ENCODE measurements at places on chromosomes 7 and 10. TPM values are rescaled to one million over a fixed set of nuclear protein-coding genes. Genes with fewer than 3 reads are reported as not detected.

Gene CFTR
- not detected for total RNA-seq

Gene LIPJ
- not detected for total RNA-seq

Gene SFTPA1
- total RNA-seq = not detected

Gene TMEM229A
- total RNA-seq = not detected

Gene VAX1
- not detected for total RNA-seq

Gene PDGFA
- total RNA-seq = 0.67 TPM

Gene TLL2
- not detected for total RNA-seq

Gene GGCT
- total RNA-seq = 46.1 TPM
